ENCODE measurements at places on chromosomes 16 and 17.

- DNase-seq: no peak
Measured at GRCh38 chr16:89290887-89291286, 73.4 kb downstream of the ZNF778 start.

DNA sequence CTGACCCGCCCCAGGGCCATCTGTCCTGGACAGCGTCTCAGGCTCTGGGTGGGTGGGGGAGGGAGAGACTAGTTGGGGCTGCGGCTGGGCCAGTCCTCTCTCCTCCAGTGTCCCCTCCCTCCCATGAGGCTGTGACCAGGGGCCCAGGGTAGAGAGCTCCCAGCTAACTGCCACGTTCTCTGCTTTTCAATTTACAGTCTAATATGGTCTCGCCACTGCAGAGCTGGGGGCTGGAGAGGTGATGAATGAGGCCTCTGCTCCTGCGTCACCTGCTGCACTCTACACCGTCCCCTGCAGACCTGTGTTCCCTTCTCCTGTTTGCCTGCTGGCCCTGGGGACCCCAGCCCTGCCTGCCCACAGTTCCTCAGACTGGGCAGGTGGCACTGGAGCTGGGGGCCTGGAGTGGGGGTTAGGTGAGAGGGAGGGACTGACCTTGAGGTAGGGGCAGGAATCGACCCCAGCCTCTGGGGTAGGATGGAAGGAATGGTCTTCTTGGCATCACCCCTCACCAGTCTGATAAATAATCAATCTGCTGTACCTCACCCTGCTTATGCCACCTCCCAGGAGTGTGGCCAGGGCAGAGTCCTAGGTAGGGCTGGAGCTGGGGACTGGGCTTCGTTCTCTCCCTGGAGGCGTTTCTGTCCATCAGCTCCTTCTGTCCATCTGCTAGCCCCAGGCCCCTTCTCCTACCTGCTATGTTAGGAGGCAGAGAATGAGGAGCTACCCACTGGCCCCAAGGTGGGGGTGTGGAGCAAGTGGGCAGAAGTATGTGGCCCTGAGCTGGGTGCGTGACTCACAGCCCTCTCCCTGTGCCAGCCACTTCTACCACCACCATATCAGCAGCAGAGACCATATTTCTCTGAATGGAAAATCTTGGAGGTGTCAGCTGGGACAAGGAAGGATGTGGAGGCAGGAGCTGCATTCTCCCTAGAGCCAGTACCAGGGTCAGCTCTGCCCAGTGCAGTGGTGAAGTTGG, 12.9 kb downstream of the SEZ6 start:
- no peak for DNase-seq

GRCh38 chr17:1153795-1154546, 25.8 kb downstream of the ABR start:
- peak; percentile 41 for DNase-seq

DNA sequence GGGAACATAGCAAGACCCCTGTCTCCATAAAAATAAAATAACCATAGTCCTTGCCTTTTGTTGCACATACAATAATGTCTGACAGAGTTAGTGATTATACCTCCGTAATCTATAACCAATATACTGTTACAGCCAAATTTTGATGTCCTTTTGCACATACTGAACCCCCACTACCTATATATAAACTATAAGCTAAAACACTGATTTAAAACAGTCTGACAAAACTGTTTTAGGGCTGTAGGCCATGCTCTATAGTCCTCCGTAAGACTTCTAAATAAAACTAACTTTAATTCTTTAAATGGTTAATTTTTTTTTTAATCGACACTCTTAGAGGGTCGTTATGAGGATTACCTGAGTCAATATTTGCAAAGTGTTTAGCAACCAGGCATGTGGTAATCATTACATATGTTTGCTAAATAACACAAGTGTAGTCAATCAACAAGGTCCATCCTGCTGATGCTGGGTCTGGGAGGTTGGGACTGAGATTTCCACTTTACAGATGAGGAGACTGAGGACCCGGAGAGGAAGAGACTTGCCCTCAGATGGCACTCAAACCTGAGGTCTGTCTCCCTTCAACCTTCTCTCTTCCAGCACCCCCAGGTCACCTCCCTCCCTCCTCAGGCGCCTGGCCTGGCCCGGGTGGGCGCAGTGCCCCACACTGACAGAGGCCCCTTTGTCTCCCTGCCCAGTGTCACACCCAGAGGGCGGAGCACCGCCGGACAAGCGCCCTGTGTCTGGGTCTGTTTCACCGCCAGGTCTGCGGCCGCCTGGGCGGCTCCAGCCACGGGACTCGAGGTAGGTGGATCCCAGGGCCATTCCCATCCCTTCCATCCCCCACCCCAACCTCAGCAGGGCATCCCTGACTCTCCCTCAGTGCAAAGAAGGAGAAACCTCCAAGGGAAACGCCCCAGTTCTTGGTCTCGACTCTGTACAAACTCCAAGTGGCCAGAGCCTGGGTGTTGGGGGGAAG, 10.3 kb downstream of the ZNF385C start:
- DNase-seq: no peak

- DNase-seq: no peak
Measured at GRCh38 chr17:1104222-1104621, 75.6 kb downstream of the ABR start.

GRCh38 chr17:4511199-4511932, 12.7 kb downstream of the SPNS2 start:
- no peak for DNase-seq

Measured in Caco-2 (cell line).